Osteocyte (in vitro differentiated cells): ENCODE measurements at places on chromosomes 12 and 14.

GRCh38 chr14:104094709-104095425 is 9.4 kb downstream of the ASPG start:
- no peak for DNase-seq

- peak; percentile 93 for DNase-seq
Observed at GRCh38 chr14:91173221-91173670, 59.4 kb downstream of the DGLUCY start.

DNA sequence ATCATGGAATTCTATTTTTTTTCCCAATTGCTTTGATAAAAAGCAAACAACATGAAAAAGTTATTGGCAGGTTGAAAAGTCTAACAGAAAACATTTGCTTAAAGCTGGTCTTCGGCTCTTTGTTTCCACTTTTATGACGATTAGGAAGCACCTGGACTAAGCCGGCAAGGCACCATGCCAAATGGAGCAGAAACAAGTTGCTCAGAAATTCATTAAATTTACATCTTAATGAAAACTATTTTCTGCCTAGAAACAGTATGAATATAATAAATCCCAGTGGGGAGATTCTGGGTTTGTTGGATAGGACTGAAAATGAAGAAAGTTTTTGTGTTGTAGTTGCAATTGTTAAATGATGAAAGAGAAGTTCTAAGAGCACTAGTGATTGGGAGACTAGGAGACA is 51.4 kb upstream of the OR9K2 start:
- no peak for DNase-seq

GRCh38 chr12:57793920-57794319 is 11.3 kb downstream of the TSFM start:
- no peak for DNase-seq

GRCh38 chr12:124030510-124030909 is 57.5 kb downstream of the ZNF664 start:
- no peak for DNase-seq

GRCh38 chr14:20754308-20754707 is 8.6 kb downstream of the EDDM3A start:
- DNase-seq = no peak

DNA sequence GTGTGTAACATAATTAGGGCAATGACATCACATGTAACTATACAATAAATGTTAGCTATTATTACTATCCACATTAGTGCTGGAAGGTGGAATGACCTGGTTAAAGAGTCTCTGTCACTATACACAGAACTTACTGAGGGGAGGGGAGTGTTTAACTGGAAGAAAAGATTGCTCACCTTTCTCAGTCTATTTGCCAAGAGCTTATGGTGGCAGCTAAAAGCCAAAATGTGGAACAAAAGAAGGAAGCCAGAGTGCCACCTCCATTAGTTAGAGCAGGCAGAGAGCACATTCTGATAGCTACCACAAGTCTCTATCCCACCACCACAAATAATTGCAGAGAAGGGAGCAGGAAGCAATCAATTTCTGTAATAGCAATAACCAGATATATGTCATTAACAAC is 124.4 kb downstream of the MED13L start:
- no peak for DNase-seq

- peak; percentile 65 for DNase-seq
Observed at GRCh38 chr14:101709962-101710931, 51.3 kb upstream of the PPP2R5C start.

DNA sequence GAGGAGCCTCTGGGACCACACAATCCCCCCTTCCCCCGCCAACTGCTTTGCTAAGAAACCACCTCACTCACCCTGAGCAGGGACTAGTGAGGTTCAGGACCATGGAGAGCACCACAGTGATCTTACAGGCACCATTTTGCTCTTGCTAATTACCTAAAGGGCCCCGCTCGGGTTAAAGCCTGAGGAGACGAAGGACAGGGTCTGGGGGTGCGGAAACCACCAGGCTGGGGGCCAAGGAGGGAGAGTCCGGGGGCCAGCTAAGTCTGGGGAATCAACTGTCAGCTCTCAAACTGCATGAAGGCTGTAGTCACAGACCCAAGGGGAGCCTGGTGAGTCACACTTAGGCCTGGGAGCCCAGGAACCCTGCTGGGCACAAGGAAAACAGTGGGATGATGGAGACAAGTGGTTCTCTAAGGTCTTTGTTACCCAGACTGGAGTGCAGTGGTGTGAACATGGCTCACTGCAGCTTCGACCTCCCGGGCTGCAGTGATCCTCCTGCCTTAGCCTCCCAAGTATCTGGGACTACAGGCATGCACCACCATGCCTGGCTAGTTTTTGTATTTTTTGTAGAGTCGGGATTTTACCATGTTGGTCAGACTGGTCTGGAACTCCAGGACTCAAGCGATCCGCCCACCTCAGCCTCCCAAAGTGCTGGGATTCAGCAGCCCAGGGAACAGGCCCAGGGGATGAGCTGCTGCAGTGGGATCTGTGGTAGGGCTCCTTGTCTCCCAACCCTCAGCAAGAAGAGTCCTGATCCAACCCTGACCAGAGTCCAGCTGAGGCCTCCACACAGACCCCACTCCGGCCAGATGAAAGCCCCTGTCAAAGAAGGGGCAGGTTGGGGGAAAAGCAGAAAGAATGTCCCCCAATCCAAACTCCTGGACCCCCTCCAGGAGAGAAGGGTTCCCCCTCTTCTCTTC is 98.8 kb downstream of the CALM1 start:
- DNase-seq = no peak

- no peak for DNase-seq
Observed at GRCh38 chr12:95143621-95144205, 70.3 kb upstream of the NR2C1 start.

GRCh38 chr12:10722502-10722904 is 620 bp downstream of the YBX3 start:
- DNase-seq = peak; percentile 85

DNA sequence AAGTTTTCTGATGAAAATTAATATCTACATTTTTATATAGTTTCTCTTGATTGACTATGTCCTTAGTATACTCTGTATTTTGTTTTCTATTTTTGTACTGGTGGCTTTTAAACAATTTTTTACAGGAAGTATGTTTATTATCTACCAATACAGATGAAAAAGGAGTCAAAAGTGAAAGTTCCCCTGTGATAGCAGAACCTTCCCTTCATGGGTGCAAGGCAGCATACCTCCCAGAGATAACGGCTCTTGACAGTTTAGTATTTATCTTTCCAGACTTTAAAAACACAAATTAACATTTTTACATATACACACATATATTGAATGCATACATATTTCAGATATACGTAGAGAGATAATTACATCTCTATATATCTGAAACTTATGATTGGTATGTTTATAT is 17.1 kb upstream of the FAM234B start:
- DNase-seq = no peak

- DNase-seq = no peak
Observed at GRCh38 chr12:115798309-115798917, 479.1 kb downstream of the MED13L start.

GRCh38 chr14:98692832-98693231 is 579.2 kb downstream of the BCL11B start:
- no peak for DNase-seq

- no peak for DNase-seq
Observed at GRCh38 chr14:54047645-54048308, 91.2 kb upstream of the BMP4 start.

GRCh38 chr12:5377997-5378592 is 53.8 kb upstream of the NTF3 start:
- no peak for DNase-seq

DNA sequence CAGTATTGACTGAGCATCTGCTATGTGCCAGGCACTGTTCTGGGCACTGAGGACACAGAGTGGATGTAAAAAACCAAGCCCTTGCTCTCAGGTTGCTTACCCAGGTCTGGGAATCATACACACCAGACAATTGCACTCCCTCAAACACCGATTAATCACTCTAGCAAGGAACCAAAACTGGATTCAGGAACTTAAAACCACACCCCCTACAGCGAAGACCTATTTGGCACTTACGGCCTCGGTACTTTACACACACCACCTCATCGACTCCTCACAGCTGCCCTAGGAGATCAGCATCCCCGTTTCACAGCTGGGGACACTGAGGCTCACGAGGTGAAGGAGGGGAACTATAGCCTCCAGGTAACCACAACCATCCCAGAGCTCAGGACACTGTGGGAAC is 1.6 kb downstream of the GLTP start:
- DNase-seq = no peak

DNA sequence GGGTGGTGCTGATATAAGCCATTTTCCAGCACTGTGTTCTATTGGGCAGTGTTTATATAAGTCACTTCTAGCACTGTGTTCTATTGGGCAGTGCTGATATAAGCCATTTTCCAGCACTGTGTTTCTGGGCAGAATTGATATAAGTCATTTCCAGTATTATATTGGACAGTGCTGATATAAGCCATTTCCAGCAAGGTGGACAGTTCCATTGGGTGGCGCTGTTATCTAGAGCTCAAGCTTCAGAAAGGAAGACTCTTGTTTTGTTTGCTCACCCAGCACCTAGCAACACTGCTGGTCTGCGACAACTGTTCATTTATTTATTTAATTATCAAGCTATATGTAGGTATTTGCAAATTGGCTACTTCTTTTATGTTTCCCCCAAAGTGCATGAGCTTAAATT is 690.3 kb downstream of the AACS start:
- no peak for DNase-seq

DNA sequence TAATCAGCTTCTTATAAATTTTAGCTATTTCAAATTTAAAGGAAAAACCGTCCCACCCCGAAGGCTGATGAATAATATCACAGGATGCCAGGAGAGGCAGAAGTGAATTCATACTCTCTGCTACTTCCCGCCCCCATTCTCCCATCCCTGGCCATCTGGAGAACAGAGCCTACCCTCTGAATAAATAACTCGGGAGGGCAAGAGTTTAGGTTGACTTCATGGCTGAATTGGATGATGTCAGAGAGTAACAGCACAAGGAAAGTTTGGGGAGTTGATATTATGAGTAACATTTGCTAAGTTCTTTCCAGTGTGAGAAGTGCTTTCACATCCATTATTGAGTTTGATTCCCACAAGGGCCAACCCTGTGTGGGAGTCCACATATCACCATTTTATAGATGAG is 241.6 kb downstream of the EGLN3 start:
- no peak for DNase-seq

DNA sequence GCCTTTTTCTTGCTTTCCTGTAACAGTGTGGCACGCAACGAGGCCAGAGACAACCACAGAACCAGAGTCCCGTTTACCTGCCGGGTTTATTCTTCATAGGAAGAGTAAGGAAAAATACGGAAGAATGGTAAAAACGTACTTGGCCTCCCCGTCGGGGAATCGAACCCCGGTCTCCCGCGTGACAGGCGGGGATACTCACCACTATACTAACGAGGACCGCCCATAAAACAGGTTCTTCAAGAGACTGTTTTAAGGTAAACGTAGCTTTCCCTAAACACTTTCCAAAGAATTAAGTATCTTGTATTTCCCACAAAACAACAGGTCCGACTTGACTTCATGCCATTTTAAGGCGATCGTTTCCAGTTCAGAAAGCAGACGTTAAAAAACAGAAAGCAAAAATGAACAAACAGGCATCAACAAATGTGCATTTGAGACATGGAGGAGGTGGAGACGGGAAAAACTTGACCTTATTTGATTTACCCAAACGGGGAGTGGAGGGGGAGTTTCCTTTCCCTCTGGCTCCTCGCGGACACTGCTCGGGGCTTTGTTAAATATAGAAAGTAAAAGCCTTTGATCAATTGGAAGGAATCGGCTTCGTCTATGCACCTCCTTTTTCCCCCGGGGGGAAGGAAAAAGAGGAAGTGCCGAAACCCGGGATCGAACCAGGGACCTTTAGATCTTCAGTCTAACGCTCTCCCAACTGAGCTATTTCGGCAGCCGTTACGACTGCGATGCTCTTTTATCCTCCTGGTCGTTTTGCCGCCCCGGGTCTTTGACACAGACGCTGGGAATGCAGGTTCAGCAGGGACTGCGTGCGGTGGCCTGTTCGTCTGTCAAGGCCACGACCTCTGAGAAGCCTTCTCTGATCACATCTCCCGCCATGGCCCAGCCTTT is 13.0 kb upstream of the UBC start:
- peak; percentile 96 for DNase-seq

DNA sequence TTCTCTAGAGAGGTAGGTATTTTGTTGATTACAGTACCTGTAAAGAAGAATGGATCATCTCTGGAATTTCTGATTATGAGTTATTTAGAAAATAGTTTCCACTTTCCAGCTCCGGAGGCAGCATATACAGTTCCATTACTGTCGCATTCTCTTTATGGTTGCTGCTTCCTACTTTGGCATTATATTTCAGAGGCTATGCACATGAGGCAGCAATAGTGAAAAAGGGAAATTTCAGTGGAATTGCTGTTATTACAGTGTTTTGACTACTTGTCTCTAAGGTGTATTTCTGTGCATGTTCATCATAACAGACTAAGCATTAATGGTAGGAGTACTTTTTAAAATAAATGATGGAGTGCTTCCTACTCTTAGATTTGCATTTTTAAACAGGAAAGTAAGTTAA is 10.2 kb downstream of the GNG2 start:
- no peak for DNase-seq

GRCh38 chr12:84712747-84713146 is 199.9 kb downstream of the SLC6A15 start:
- no peak for DNase-seq

DNA sequence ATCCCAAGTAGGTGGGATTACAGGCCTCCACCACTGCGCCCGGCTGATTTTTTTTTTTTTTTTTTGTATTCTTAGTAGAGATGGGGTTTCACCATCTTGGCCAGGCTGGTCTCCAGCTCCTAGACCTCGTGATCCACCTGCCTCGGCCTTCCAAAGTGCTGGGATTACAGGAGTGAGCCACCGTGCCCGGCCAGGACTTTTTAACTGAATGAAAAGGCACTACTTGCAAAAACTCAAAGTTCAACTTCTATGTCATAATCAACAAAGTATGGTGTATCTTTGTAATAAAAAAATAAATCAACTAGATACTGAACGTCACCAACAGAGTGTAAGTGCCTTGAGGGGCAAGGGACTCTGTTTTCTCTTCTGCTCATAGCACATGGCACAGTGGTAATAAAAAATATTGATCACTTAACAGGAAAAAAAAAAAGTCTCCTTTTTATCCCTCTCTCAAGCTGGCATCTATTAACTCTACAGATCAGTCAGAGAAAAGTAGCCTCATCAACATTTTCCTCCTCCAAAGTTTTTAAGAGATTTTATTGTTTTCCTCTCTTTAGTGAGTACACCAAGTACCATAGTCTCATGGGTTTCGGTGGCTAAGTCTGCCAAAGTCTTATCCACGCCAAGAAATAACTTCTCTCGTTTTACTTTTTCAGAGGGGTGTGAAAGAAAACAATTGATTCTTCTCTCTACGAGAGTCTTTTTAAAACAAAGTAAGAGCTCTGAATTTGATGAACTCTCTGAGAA is 10.6 kb upstream of the FOXN3 start:
- DNase-seq = no peak
